Astrocyte (in vitro differentiated cells and primary cell): ENCODE measurements at places on chromosomes 7 and 10.
A peak's percentile ranks its signal among the peaks of the same experiment; 100 is the strongest.

DNA sequence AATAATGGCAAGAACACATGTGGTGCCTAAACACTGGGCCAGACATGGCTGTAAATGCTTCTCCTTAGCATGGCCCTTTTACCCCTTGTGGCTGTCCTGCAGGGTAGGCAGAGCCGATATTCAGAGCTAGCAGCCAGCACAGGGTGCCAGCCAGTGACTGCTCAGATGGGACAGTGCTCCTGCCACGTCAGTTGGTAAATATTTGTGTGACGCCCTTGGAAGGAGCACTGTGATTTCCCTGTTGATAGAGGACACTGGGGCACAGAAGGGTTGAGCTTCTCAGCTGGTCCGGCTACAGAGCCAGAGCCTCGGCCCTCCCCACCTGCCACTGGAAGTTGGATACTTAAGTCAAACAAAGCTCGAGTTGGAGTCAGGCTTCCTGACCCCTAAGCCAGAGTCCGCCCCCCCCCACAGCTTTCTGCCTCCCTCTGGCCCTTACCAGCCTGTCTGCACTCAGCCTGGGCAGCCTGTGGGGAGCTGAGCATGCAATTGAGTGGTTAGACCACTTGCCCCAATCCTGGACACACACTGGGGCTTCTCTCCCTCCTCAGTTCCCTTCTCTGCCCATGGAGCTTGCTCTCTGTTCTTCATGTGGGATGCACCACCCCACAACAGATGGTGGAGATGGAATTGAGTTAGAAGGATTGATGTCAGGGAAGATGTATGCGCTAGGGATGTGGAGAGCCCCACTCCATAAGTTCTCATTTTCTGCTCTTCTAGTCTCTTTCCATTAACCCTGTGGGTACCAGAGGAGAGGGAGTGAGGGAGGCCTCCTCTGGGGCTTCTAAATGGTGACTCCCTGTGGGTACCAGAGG lies 350.8 kb downstream of the PLXNA4 start:
- DNase-seq: no peak

DNA sequence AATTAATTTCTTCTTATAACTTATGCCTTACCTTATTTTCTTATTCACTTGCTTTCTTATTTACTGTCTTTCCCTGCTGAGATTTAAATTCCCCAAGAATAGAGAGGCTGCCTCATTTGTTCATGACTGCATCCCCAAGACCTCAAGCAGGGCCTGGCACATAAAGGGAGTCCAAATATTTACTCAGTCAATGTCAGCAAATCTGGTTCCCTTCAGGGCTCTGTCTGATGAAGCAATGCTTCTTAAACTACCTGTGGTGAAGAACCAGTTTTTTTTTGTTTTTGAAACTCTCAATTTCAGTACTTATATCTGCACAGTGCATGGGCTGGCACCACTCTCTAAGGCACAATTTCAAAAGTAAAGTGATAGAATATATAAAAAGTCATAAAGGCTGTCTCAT lies 4.7 kb downstream of the ZNF239 start:
- DNase-seq: no peak

- DNase-seq: no peak
Measured at GRCh38 chr7:117190104-117190503, 132.8 kb downstream of the WNT2 start.

DNA sequence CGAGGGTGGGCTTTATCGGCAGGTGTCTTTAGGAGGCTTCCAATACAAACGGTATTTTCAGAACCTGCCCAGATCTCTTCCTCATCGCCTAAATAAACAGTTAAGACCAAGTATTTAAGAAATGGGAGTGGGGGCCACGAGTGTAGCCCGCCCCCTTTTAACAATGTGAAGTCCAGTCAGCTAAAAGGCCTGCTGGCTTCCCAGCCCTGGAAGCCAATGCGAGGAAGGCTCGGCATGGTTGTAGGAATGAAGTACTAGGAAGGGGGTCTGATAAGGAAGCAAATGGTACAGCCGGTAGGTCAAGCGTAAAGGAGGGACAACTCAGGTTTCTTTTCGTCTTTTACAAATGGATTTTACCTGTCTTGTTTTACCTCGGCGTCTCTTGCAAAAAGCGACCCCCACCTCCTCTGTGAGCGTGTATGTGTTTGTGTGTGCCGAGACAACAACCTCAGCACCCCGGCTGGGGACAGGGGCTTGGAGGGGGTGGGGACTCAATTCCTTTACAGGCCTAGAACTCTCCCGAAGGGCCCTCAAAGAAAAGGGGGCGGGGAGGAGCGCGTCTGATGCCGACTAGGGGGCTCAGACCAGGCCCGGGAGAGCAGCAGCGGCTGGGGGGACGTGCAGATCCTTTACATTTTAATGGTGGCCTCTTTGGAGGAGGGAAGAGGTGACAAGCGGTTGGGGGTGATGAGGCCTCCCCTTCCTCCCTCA lies 147.6 kb downstream of the GPR85 start:
- peak; percentile 26 for DNase-seq

- DNase-seq: no peak
Measured at GRCh38 chr7:49876202-49876601, 102.8 kb downstream of the VWC2 start.

DNA sequence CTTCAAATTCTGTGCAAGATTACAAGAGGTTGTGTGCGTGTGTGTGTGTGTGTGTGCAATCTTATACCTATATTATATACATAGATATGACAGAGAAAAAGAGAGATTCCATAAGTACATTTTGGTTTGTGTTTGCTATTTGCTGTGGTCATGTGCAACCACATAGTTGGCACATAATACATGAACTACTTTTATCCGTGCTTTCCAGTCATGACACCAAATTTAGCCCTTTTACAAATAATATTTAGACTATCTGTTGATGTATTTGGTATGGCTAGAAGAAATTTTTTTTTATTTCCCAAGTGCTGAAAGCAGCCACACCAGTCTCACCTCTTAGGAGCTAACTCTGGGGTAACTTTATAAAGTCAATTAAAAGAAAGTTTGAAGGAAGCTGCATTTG lies 63.5 kb upstream of the EGFR start:
- DNase-seq: no peak

GRCh38 chr7:30460246-30460633 lies 18.3 kb downstream of the NOD1 start:
- no peak for DNase-seq

DNA sequence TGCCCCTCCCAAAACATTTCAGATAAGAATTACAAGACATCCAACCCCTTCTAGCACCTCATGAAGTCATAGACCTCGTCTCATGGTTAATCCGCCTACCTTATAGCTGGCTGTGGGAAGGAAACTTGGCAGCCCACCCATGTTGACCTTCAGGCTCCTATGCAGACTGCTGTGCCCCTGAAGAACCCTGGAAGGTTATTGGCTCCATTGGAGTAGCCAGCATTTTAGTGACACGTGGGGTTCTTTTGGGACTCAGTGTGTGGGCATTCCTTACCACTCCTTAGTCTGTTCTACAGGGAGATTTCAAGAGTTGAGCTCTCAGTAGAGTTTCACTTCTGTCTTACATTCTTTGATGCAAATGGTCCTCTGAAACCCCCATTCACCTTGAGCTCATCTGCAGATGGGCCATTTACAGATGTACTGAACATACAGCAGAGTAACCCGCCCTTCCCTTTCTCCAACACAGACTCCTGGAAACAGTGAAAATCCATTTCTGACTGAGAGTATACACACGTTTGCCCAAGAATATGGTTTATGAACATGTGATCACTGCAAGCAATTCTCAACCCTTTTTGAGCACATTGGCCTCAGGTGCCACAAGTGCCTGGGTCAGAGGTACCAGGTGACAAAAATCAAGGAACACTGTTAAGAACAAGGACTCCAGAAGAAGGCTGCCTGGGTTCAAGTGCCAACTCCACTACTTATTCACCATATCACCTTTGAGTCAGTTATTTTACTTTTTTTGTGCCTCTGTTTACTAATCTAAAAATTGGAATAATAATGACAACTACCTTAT lies 54.0 kb upstream of the HECW1 start:
- no peak for DNase-seq
